EH (cell line): ENCODE measurements at places on chromosomes 3 and 15.

DNA sequence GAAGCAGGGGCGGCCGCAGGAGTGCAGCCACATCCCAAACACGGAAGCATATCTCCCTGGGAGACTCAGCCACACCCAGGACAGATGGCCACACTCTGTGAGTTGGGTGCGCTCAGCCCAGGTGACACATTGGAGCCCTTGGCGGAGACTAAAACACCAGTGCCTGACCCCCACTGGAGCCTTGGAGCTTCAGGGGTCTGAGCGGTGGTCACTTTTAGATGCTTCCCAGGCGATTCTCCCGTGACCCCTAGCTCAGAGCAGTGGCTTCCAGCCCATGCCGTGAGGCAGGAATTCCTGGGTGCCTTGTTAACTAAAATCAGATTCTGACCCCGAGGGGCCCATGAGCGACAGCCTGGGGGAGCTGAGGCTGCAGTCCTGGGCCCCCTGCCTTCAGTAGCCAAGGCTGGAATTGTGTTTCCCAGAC is 54.5 kb downstream of the PLXNA1 start:
- DNase-seq: no peak

DNA sequence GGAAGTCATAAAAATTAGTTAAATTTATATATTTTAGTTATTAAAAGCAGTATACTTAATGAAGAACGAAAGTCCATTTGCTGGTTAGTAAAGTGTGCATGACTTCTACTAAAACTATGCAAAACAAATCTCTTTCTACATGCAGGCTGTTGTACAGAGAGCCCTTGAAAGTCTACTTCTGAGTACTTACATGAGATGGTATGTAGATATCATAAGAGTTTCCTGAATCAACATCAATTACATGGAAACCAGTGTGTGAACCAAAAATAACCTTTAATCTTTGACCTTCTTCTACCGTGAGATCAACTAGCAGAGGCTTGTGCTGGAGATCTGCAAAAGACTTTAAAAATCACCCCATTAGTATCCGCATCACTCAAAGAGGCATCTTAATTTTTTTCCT is 42.1 kb upstream of the SLC2A2 start:
- DNase-seq: peak; percentile 38

DNA sequence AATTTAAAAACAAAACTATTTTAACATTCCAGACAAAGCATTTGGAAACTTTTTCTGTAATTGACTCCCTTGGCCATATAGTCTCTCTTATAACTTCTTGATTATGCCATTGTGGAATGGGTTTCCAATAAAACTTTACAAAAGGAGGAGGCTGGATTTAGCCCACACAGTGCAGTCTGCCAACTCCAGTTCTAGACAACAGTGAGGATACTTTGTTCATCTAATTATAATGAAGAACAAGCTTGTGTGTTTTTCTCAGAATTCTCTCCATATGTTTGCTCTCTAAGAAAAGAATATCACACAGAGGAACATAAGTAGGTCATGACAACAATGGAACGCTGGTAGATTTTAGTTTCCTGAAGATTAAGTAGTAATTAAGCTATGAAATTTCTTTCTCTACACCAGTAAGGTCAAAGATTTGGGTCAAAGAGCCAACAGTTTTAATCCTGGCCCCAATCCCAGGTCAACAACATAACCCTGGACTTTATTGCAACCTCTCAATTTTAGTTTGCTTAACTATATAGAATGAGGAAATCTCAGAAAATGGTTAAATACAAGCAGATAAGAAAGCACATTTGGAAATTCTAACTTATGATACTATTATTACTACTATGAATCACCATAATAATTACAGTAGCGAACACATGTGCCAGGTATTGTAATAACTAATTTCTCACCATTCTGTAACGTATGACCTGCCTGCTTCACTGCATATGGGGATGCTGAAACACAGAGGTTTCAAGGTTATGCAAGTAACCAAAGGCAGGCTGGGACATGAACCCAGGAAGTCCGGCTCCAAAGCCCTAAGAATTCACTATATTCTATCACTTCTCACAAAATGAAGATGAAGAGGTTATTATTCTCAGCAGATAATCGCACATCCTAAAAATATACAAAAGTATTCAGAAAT is 65.7 kb downstream of the TJP1 start:
- no peak for DNase-seq

- peak; percentile 54 for DNase-seq
These were observed 75.0 kb upstream of the EPHB3 start for GRCh38 chr3:184486614-184487013.

DNA sequence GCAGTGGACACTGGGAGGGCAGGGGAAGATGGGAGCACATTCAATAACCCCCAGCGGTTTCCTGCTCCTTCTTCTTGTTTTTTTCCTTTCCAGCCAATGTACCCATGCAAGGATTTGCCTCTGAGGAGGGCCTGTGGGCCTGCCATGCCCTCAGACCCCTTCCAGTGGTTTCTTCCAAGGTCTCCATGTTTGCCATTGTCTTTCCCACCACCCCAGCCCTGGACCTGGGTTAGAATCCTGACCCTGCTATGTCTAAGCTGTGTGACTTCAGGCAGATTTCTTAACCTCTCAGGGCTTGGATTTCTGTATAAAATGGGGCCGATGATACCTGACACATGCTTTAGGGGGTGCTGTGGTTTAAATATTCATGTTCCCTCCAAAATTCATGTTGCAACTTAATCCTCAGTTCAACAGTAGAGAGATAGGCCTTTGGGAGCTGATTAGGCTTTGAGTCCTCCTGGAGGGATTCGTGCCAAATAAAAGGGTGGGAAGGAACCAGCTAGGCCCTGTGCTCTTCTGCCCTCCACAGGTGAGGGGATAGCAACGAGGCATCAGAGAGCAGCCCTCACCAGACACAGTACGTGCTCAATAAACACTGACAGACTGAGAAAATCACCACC is 46.3 kb upstream of the FLNB start:
- peak; percentile 60 for DNase-seq

GRCh38 chr3:172103724-172104123 is 64.3 kb downstream of the FNDC3B start:
- peak; percentile 76 for DNase-seq

- peak; percentile 94 for DNase-seq
These were observed 49.5 kb downstream of the CYP11A1 start for GRCh38 chr15:74317820-74318375.

- no peak for DNase-seq
These were observed 63.2 kb upstream of the HES1 start for GRCh38 chr3:194072691-194073279.

- no peak for DNase-seq
These were observed 14.8 kb upstream of the FSIP1 start for GRCh38 chr15:39797407-39797806.

DNA sequence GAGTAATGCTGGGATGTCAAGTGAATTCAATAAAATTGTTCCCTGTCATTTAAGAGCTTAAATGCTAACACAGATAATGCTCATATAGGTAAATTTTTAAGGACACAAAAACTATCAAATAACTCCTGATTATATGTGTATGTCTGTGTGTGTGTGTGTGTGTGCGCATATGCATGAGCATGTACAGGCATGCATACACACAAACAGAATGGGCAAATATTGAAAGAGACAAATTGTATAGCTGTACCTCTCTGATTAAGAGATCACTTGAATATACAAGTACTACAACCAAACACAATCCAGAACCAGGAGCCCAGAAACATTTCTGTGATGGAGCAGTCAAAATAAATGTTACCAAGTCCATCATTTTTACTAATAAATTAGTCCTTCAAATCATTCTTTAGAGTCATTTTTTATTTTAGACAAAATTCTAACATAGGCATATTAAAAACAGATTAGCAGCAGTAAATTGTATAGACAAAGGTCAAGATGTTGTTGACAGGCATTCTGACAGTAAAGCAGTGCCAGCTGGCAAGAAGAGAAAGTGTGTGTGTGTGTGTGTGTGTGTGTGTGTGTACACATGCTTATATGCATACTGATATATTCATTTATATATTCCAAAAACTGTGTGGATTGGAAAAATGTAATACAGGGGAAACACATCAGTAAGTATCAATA is 145.3 kb downstream of the CD47 start:
- no peak for DNase-seq

- peak; percentile 10 for DNase-seq
These were observed 692 bp downstream of the UBE2E2 start for GRCh38 chr3:23203708-23204330.

DNA sequence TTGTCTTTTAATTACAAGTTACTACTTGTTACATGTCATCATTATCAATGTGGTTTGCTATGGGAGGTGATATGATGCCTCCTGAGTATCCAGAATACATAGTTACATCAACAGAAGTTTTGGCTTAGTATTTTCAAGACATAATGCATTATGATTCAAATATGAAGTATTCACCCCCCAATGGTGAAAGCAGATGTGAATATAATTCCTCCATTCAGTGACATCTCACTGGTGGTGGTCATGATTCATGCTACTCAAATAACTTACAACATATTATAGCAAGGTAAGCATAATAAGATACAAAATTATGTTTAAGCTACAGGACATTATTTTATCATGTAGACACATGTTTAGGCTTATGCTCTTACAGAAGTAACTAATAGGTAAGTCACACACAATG is 34.9 kb upstream of the TTBK2 start:
- DNase-seq: peak; percentile 38

DNA sequence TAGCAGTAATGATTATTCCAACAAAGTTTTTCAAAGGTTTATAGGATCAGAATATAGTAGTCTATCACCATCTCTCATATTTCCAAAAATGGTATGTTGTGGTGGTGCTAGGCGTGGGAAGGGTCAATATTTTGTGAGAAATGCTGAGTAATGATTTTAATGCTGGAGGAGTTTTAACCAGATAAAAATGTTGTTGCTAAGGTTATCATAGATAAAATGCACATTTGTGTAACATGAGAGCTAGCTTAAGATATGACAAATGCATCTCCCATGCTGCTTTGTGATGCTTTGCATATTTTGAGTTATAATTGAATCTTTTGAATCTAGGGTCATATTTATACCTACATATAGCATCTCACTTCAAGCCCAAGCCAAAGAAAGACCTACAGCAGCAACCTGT is 103.9 kb upstream of the ROBO1 start:
- DNase-seq: peak; percentile 0

- DNase-seq: no peak
These were observed 309.3 kb upstream of the PLSCR5 start for GRCh38 chr3:146914409-146914808.

- DNase-seq: no peak
These were observed 871.8 kb upstream of the NR2F2 start for GRCh38 chr15:95458721-95459120.

GRCh38 chr3:190671658-190672057 is 157.8 kb downstream of the IL1RAP start:
- DNase-seq: peak; percentile 72

DNA sequence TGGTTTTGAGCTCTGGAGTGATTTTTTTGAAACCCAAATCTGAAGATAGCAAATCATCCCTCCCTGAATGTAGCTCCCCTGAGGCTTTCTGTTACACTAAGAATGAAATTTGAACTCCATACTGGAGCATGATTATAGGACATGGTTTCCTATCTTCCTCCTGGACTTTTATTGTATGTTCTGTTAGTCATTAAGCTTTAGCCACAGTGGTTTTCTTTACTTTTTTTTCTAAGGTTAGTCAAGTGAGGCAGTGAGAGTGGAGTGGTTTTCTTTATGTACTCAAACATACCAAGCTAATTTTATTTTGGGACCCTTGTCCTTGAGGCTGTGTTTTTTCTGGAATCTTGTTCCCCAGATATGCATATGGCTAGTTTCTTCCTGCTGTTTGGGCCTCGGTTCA is 55.2 kb upstream of the FRMD4B start:
- no peak for DNase-seq

DNA sequence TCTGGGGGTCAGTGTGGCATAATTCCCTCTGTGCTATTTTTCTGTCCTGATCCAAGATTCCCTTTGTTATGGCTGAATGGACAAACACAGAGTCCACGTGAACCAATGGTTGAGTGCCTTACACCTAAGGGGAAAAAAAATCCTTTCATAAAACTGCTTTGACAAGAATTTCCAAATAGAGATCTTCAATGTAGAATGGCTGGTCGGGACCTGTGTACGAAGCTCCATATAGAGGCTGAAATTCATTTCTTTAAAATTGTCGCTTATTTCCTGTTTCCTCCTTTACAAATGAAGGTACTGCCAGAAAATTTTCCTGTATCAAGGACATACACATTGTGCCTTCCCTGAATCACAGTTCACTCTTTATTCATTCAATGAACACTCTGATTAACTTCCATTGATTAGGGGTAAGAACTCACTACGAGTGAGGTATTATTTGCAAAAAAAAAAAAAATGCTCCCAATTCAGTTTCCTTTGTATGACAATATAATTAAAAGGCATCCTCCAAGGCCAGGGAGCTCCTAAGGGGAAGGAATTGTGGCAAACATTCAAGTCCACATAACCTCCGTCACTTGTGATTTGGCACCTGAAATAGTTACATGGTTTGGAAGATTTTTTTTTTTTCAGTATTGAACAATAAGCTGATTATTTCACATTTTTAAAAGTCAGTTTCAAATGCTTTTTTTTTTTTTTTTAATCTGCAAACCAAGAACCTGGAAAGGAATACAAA is 293.8 kb downstream of the MEX3B start:
- DNase-seq: no peak

DNA sequence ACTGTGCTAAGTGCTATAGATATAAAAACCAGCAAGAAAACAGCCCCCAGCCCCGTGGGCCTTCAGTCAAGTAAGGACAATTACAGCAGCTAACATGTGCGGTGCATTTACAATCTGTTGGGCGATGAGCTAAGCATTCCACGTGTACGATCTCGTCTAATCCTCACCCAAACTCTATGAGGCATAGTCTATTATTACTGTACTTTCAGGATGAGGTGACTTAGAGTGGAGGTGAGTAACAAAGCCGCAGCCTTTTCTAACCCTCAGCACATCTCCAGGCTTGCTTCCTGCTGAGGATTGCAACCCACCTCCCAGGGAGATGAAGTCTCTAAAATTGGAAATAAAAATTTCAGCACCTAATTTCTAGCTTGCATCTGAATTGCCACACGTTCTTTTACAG is 53.2 kb upstream of the MCF2L2 start:
- no peak for DNase-seq

DNA sequence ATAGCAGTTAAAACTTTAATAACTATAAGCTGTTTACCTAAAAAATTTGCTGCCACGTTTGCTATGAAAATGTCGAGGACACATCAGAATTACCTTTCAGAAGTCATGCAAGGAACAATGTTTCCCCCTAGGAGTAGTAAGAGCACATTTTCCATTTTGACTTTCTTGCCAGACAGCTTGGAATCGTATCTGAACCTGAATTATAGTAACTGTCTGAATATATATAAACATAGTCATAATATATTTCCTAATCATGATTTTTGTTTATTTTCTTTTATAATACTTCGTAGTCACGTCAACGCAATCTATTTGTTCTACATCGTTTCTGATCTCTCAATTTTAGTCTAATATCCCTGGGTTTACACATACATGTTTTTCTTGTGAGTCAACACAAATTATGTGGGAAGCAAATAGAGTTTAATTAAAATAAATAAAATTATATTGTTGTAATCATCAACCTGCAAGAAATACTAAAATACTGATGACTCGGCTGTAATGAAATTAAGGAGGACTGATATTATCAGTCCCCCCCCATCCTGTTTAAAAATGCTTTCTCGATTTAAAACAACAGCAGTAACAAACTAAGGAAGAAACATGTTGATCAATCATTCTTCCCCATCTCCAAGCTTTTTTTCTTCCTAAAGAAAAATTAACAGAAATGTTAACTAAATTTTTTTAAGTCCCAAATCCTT is 78.4 kb downstream of the MME start:
- no peak for DNase-seq
